ENCODE measurements at places on chromosomes 1 and 21.
A peak's percentile ranks its signal among the peaks of the same experiment; 100 is the strongest.

DNA sequence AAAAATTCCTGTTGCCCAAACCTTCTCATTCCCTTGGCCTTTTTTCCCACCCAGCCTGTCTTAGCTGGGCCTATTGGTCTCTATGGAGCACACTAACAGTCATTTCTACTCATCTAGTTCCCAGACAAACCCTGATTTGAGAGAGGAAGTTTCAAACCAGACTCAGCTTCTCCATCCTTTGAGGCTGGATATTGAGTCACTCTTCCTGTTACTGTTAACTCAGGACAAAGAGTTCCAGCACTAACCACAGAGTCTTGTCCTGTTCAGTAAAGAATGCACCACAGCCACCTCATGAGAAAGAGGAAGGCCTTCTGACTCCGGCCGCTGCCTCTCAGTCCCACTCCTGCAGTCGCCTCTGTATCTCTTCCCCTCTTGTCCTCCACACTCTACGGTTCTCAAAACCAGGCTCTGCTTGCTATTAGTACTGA is 137.8 kb downstream of the PTPRC start:
- no peak for DNase-seq

DNA sequence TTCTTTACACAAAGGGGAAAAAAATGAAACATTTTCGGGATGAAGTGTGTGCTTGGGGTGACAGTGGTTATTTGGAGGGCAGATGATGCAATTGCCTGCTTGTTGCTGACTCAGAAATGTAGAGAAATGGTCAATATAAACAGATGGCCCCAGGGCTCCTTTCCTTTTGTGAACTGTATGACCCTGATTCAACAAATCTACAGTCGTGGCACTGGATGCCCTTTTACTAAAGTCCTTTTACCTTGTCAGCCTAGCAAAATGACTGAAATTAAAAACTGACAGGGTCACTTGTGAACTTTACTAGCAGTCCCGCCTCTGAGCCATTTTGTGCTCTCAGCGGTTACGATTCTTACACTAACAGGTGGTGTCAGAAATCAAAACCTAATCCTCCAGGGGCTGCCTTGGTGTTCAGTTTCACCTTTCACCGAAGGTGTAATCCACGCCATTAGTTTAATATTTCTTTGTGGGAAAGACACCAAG is 49.8 kb downstream of the GREM2 start:
- DNase-seq: peak; percentile 64

DNA sequence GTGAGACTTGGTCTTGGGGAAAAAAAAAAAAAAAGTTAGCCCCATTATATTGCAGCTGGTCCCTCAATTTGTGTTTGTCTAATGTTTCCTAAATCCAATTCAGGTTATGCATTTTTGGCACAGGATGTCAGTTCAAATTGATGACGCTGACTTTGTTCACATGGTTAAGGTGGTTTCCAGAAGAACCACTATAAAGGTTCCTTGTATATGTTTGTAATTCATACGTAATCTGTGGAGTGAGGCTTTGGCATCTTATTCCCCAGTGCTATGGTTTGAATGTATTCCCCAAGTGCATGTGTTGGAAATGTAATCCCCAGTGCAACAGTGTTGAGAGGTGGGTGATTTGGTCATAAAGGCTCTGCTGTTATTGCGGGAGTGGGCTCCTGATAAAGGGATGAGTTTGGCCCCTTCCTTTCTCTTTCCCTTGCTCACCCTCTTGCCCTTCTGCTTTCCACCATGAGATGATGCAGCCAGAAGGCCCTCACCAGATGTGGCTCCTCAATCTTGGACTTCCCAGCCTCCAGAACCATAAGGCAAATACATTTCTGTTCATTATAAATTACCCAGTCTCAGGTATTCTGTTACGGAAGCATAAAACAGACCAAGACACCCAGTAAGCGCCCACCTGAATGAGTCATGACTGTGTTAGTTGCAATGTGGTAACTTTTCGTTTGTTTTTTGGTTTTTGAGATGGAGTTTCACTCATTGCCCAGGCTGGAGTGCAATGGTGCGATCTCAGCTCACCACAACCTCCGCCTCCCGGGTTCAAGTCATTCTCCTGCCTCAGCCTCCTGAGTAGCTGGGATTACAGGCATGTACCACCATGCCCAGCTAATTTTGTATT is 19.5 kb upstream of the HLCS start:
- DNase-seq: no peak

- DNase-seq: peak; percentile 42
Measured at GRCh38 chr1:86703696-86704457, 499 bp upstream of the SH3GLB1 start.

DNA sequence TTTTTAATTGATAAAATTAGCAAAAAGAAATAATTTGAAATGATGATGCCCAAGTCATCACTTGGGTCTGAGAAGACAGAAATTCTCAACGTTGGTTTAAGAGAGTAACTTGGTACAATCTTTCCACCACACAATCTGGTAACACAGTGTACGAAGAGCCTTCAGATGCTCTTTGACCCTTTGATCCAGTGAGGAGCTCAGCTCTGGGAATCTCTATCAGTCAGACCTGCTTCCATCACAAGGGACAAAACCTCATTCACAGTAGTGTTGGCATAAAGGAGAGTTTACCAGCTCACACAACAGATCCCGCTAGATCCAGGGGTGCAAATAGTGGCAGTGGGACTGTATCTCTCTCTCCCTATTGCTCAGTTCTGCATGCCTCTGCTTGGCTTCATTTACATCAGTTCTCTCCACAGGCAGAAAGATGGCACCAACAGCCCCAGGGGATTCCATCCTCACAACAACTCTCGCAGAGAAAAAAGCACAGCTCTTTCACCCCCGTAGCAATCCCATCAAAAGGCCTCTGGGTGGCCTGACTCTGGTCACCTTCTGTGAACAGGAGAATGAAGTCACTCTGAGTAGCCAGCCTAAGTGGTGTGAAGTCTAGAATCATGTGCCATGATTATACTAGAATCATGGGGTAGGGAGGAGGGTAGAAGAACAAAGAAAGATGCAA is 119.7 kb downstream of the ZNF281 start:
- DNase-seq: no peak

- no peak for DNase-seq
Measured at GRCh38 chr1:159835862-159836525, 9.3 kb downstream of the SLAMF8 start.

DNA sequence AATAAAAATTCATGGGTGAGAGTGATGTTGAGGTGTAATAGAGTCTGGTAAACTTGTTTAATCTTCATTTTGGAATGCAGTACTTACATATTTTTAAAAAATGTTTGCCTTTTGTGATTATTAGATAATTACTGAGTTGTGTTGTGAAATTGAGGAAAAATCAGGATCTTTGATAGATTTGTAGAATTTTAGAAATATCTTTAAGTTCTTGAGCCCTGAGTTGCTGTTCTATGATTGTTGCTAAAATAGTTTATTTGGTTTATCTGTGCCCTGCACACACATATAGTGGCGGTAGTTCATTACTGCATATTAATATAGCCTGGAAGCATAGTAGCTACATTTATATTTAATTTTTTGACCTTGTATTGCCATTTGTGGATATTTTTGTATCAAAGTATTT is 1.6 kb downstream of the B3GALT2 start:
- DNase-seq: no peak

DNA sequence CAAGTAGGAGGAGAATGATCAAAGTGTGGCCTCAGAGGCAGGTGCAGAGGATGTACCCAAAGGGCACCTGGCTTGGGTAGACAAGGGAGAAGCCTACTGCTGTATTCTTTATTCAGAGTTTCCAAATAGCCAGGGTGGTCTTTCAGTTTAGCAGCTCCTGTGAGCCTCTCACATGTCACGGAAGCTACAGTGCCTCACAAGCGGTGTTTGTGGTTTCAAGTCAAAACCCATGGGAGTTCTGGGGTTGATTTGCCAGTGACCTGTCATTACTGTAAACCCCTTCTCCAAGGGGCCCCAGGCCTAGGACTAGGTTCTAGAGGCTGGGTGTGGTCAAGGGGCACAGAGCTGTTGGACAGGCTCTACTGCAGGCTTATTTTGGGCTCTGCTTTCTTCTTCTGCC is 10.2 kb upstream of the IL10 start:
- DNase-seq: no peak

DNA sequence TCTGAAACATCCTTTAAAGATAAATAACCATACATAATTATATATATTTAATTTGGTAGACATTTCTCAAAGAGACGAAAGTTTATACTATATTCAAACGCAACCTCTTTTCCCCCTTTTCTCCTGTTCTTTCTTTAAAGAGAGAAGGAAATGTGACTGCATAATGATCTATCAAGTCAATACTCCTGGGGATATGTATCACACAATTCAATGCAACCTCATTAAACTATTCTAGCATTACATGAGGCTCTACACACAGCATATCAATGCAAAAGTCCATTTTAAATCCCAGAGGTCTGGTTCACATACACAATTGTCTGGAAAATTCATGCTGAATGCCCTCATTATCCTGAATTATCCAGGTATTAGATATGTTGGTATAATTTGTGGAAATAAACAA is 330.7 kb downstream of the LMX1A start:
- no peak for DNase-seq

DNA sequence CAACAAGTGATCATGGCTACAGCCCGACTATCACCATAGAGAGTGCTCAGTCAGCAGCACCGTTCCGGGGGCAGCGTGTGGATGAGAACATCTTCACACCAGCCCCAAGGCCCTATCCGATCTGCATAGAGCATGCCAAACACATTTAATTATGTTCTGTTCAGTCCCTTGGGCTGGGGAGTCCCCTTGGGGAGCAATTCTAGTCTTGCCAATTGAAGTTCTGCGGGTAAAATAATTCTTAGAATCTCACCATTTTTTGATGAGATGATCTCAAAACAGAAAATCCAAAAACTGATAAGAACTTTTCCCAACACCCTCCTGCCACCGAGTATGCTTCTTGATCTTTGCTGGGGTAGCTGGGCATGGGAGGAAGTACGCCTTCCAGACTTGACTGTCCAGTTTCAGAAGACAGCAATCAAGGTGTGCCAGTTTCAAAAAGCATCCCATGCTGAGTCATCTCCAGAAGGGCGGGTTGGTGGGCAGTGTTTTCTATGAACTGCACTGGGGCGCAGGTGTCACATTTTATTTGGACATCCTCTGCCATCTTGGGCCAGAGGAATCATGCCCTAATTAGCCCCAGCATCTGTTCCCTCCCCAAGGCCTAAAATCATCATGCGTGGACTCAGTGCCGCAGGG is 20.8 kb upstream of the PTPRF start:
- DNase-seq: no peak

- DNase-seq: no peak
Measured at GRCh38 chr21:42179316-42179715, 39.6 kb upstream of the ABCG1 start.
